NB4 (cell line): ENCODE measurements at places on chromosomes 6 and 20.

DNA sequence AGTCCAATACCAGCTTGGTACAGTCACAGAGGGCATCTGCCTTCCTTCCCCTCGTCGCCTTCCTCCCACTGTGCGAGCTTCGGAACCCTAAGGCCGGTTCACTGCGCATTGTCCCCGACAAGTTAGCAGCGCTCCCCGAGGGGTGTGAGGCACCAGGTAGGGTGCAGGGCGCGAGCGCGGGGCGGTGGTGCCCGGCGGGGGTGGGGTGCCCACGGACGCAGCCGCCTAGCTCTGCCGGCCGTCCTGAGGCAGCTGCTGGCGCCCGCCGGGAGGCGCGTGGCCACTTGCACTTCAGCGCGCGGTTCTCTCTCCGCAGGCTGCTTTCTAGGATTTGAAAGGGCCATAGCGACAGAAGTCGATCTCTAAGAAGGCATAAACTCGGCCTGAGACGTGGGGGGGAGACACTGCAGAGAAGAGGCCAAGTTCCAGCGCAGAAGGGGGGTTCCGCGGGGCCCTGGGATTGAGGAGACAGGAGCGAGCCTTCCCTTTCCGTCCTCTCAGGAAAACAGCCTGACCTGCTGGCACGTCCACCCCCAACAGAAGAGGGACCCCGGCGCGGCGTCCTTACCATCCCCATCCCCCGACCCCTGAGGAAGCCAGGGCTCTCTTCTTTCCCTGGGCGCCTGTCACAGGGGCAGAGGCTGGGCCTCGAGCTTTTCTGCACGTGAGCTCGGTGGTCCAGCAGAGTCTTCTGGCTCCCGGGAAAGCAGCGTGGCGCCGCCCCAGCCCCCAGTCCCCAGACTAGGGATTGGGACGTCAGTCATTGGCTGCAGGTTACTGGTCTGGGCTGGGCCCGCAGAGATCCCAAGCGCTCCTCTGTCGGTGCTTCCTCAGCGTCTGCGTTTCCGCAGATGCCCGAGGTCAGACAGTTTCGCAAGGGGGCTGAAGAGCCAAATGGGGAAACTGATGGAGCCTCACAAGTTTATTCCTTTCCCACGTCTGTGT is 15.6 kb upstream of the PRDM13 start:
- peak; percentile 54 for DNase-seq

GRCh38 chr6:40950986-40951698 is 87.9 kb downstream of the UNC5CL start:
- DNase-seq: no peak

GRCh38 chr6:13500264-13500663 is 12.9 kb upstream of the GFOD1 start:
- DNase-seq: peak; percentile 42

GRCh38 chr20:34322267-34323105 is 19.3 kb upstream of the AHCY start:
- no peak for DNase-seq
